Cardiac septum (tissue), 1 donor: ENCODE measurements at places on chromosomes 6 and 20. TPM values are rescaled to one million over a fixed set of nuclear protein-coding genes. Genes with fewer than 3 reads are reported as not detected.

- DNase-seq, result peak; percentile 2
Observed at GRCh38 chr6:168024951-168025510, 27.6 kb downstream of the KIF25 start.

GRCh38 chr6:74507649-74508048 lies 698.2 kb downstream of the COL12A1 start:
- DNase-seq, result no peak

- DNase-seq, result no peak
Observed at GRCh38 chr6:75624335-75624734, 22.7 kb downstream of the SENP6 start.

- DNase-seq, result peak; percentile 47
Observed at GRCh38 chr20:33474097-33474873, 15.6 kb upstream of the CBFA2T2 start.

GRCh38 chr20:38202153-38202981 lies 37.3 kb upstream of the TGM2 start:
- peak; percentile 57 for DNase-seq

DNA sequence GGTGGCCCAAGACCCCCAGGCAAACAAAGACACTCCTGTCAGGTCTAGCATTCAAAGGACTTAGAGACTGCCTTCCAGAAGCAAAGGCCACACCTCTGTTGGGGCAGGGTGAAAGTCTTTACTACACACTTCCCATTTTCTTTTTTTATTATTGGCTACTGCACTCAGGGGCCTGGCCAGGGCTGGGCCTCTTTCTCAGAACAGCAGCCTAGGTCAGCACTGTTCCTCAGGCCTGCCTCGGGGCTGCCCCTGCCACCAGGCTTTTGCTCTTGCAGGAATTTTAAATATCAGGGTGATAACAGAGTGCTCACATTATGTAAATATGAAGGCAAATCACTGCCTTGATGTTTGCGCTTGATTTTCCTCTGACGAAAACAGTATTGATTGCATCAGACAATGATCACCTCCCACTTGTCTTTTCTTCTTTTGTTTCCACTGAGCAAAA lies 18.5 kb downstream of the GSTA4 start:
- DNase-seq, result no peak

- DNase-seq, result no peak
Observed at GRCh38 chr6:66403966-66404365, 696.9 kb upstream of the EYS start.

GRCh38 chr20:3255728-3256127 lies 16.7 kb upstream of the SLC4A11 start:
- no peak for DNase-seq

DNA sequence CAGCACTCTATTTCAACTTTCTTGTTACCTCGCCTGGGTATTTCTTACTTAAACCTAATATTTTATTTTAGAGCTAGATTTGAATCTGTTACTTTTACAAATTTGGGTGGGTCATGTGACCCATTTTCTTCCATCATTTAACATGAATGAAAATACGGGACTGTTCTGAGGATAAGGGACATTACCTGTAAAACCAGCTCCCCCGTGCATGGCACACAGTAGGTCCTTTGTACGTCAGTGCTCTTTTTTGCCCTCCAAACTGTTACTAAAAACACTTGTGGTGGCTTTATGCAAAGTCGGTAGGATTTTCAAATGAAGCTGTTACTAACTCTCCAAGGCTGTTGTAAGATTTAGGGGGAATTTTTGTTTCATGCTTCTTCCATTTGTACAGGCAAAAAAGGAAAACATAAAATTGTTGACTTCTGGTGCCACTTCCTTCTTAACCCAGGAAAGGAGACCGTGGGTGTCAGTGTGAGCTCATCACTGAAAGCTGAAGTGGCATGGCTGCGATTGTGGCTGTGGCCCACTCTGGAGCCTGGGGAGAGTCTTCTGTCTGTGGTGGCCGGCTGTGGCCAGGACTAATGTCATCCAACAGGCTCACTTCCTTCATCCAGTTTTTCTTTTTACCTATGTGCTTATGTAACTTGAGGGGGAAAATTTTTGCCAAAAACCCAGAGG lies 40.2 kb upstream of the PXDC1 start:
- no peak for DNase-seq

DNA sequence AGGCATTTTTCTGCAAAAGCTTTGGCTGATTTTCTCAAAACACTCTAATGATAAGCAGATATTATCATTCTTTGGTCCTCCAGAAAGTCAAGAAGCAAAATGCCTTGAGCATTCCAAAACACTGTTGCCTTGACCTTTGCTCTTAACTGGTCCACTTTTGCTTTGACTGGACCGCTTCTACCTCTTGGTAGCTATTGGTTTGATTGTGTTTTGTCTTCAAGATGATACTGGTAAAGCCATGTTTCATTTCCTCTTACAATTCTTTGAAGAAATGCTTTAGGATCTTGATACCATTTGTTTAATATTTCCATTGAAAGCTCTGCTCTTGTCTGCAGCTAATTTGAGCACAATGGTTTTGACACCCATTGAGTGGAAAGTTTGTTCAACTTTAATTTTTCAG lies 35.6 kb upstream of the SDHAF4 start:
- no peak for DNase-seq

DNA sequence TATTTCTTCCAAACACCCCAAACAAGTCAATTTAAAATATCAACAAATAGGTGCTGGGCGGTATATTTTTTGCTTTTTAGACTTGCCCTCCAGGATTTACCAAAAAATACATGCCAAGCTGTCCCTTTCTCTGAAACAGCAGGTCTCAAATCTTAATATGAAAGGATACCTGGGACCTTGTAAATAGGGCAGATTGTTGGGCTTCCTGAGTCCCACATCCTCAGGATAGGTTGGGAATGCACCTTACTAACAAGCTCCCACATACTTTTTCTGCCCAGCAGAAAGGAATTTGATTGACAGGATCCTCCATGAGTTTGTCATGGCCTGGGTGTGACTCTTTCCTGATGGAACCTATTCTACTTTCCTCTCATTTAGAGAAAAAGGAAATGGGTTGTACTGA lies 4.9 kb upstream of the SLC24A3 start:
- DNase-seq, result no peak

DNA sequence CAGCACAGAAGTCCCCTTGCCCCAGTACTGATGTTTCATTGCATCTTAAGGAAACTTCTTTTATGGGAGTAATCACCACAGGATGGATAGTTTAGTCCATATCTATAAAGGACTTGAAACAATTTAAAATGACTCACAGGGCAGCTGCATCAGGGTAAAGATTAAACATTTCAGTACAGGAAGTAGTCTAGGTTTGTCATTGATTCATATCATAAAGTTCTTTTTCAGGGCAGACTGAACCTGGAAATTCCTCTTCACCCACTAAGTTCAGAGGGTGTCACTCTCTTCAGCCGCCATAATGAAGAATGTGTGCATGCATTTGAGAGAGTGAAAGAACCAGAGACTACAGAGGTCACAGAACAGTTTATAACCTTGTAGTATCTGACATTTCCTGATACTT lies 296.3 kb upstream of the JAG1 start:
- DNase-seq, result no peak

GRCh38 chr6:17045581-17046322 lies 56.1 kb upstream of the STMND1 start:
- no peak for DNase-seq

GRCh38 chr6:139860203-139860602 lies 485.8 kb upstream of the CITED2 start:
- no peak for DNase-seq

GRCh38 chr6:129342243-129342642 lies 367.7 kb downstream of the ARHGAP18 start:
- DNase-seq, result no peak

- DNase-seq, result no peak
Observed at GRCh38 chr20:50151034-50151743, 2.3 kb downstream of the PEDS1 start.

DNA sequence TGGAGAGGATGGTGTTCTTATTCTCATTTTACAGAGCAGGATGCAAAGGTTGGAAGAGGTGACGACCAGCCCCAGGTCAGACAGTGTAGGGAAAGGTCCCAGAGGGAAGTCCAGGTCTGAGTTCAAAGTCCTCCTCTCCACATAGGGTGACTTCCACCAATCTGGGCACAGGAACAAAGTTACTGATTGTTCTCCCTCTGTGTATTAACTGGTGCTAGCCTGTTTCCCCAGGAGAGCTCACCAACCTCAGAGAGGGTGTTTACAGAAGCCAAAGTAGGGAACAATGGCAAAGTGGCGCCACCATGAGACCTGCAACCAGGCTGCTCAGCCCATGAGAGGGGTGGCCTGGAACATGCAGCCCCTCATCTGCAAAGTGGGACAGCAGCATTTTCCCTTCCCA lies 16.8 kb upstream of the SIRPB1 start:
- DNase-seq, result no peak

DOK5 gene
- 26.3 TPM for total RNA-seq

KIAA1755 gene
- total RNA-seq, result 7.0 TPM

LBP gene
- total RNA-seq, result 0.11 TPM

GPSM3 gene
- total RNA-seq, result 6.9 TPM

OGFR gene
- 16.4 TPM for total RNA-seq

ZFP57 gene
- total RNA-seq, result not detected

TTBK1 gene
- 0.35 TPM for total RNA-seq

DNAH8 gene
- total RNA-seq, result 0.03 TPM

NOTCH4 gene
- total RNA-seq, result 31.2 TPM

PCED1A gene
- 12.8 TPM for total RNA-seq

LTA gene
- not detected for total RNA-seq
